ENCODE measurements at places on chromosomes 11 and 22.

DNA sequence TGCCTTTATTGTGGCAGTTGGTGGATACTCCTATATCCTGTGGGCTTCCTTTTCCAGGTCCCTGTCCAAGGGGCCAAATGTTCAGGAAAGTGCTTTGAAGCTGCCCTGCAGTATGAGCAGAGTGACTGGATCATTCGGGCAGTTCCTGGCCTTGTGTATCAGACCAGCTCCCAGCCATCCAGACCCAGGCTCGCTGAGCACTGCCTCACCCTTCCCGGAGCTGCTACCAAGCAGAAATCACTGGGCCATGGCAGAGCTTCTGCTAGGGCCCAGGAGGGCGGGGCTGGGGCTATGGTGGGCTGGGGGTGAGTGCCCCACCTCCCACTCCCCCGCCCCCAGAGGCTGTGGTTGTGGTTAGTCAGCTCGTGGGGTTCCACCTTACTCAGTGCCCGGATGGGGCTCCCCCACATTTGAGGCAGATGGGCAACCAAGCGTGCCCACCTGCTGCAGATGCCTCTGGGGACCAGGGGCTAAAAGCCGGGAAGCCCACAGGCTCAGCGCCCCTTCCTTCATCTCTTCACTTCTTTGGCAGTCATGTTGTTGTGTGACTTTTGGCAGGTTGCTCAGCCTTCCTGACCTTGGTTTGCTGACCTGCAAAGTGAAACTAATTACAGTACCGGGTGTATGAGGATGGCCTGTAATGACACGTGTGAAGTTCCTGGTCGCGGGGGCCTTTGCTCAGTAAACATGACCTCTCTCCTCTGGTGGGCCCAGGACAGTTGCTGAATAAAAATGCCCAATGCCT is 2.1 kb upstream of the LRRC32 start:
- DNase-seq, result peak; percentile 56

- no peak for DNase-seq
Measured at GRCh38 chr22:45008186-45008681, 1.6 kb downstream of the PHF21B start.

DNA sequence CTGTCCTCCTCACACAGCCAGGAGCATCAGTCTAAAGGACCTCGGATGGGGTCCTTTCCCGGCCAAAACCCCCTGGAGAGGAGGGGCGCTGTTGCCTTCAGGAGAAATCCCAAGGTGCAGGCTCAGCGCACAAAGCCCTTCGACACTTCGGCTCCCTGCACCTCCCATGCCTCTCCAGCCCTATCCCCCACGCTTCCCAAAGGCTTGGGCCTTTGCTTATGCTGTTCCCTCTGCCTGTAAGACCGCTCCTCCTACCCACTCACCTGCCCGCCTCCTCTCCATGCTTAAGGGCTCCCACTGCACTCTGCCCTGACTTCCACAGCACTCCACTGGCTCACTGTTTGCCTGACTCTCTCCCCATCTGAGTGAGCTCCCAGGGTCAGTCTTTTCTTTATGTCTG is 13.5 kb downstream of the SLC15A3 start:
- DNase-seq, result no peak

- no peak for DNase-seq
Measured at GRCh38 chr11:965206-965775, 39.6 kb downstream of the AP2A2 start.

GRCh38 chr11:93288079-93288478 is 42.5 kb upstream of the DEUP1 start:
- no peak for DNase-seq

- DNase-seq, result no peak
Measured at GRCh38 chr11:103596315-103596714, 440.1 kb upstream of the DDI1 start.

GRCh38 chr11:1059759-1060158 is 14.9 kb upstream of the MUC2 start:
- no peak for DNase-seq

GRCh38 chr22:43925433-43926348 is 2.1 kb downstream of the PNPLA3 start:
- DNase-seq, result no peak

- no peak for DNase-seq
Measured at GRCh38 chr11:27385245-27385644, 22.2 kb upstream of the CCDC34 start.

- no peak for DNase-seq
Measured at GRCh38 chr22:26941896-26942636, 284.7 kb downstream of the MIAT start.

Measured in CD4-positive, alpha-beta T cell treated with Interleukin-10 for 1 hour (primary cell).